ENCODE measurements at places on chromosomes 1 and 21.

DNA sequence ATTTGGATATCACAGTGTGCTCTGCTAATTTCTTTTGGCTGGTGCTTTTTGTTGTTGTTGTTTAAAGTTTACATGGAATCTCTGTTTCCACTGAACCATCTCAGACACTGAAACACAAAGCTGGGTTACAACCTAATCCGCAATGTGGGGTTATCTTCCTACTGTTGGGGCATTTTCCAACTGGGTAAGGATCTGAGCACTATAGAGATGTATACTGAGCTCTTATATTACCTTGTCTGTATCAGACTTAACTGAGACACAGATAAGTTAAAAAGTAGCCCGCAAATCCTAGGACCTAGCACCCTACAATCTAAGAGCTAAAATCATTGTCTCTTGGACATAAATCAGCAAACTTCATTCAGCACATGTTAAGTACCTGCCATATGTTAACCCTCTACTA is 169.2 kb downstream of the LTN1 start:
- H3K4me1 ChIP-seq = peaks cover 10% of the 10 kb centered on the region
- H3K36me3 ChIP-seq = no peaks in the 10 kb centered on the region
- no peak for DNase-seq
- H3K4me3 ChIP-seq = no peak overlapping the region
- H3K27ac ChIP-seq = no peak overlapping the region
- no peaks in the 10 kb centered on the region for H3K27me3 ChIP-seq

GRCh38 chr1:115755456-115756370 is 12.8 kb downstream of the CASQ2 start:
- H3K27me3 ChIP-seq = no peaks in the 10 kb centered on the region
- no peaks in the 10 kb centered on the region for H3K36me3 ChIP-seq
- no peak overlapping the region for H3K4me3 ChIP-seq
- no peaks in the 10 kb centered on the region for H3K4me1 ChIP-seq
- H3K27ac ChIP-seq = no peak overlapping the region

DNA sequence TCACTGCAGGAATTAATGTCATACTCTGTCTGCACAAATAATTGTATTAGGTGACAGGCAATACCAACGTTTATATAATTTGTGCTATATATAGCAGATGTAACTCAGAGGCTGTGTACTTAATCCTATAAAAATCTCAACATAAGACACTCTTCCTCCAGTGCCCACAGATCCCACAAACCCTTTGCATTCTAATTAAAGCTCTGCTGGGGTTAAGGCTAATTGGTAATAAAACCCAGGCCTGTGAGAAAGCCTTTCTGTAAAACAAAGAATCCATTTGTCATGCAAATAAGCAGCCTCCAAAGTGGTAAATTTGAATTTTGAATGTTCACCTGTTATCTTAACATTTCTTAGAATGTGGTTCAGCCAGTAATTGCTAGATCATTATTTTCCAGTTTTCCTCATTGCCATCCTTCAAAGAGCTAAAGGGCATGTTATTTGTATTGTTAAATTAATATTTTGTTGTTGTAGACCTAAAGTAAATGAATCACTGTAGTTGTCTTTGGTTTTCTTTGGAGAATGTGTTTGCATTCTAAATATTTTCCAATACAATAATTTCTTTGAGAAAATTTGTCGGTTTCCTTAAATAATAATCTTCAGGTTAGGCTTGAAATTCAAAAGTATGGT is 46.3 kb upstream of the PRDX6 start:
- H3K36me3 ChIP-seq = no peaks in the 10 kb centered on the region
- H3K27me3 ChIP-seq = no peaks in the 10 kb centered on the region
- peak overlapping the region; percentile 47 for H3K4me3 ChIP-seq

DNA sequence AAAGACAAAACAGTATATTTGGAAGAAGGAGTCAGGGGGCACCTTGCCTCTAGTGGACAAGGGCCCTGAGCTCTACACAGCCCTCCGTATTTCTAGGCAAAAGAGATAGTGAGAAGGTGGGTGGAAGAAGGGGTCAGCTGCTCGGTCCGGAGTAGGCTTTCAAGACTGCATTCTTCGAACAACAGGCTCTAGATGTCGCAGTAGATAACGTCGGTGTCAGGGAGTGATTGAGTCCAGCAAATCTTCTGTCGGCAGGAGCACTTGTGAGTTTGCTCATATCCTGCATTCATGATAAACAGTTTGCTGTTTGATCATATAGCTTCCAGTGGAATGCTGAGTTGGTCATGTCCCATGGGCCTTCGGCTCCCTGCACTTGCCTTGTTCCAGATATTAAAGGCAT is 36.8 kb downstream of the DIPK1A start:
- no peak overlapping the region for H3K4me3 ChIP-seq
- H3K27ac ChIP-seq = no peak overlapping the region
- no peaks in the 10 kb centered on the region for H3K27me3 ChIP-seq
- H3K4me1 ChIP-seq = no peaks in the 10 kb centered on the region

DNA sequence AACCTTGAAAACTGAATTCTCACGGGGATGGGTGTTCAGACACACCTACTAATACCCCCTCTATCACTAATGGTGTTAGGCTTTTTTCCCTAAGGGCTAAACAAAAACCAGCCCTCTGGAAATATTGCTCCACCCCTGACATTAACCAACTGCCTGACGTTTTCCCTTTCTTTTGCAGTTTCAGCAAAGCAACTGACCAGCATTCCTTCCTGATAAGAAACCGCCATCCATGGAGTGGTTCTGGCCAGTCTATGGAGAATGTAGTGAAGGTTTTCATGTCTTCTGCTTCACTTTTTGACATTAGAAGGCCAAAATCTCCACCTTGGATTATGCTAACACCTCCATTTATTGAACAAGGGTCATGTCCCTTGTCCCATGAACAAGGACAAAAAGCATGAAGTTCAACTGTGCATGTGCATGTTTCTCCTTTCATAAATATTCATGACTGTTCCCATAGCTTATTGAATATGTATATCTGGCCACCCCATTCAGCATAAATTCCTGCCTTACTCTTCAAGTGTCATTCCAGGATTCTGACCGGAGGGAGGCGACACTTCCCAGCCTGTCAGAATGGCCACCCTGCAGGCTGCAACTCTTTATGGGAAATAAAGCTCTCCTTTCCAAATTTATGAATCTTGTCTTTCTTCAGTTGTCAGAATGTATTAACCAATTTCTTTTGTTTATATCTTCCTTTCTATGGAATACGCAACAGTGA is 314.3 kb downstream of the HHIPL2 start:
- H3K4me3 ChIP-seq = no peak overlapping the region
- peaks cover 25% of the 10 kb centered on the region for H3K27me3 ChIP-seq
- no peak overlapping the region for H3K27ac ChIP-seq
- H3K4me1 ChIP-seq = no peaks in the 10 kb centered on the region

- H3K27ac ChIP-seq = no peak overlapping the region
- H3K4me3 ChIP-seq = no peak overlapping the region
- no peaks in the 10 kb centered on the region for H3K4me1 ChIP-seq
- H3K27me3 ChIP-seq = no peaks in the 10 kb centered on the region
- no peak for DNase-seq
Observed at GRCh38 chr1:42372796-42373195, 7.8 kb upstream of the RIMKLA start.

- H3K27me3 ChIP-seq = no peaks in the 10 kb centered on the region
- no peak for DNase-seq
- no peaks in the 10 kb centered on the region for H3K36me3 ChIP-seq
Observed at GRCh38 chr21:43348801-43349261, 78.1 kb downstream of the SIK1 start.

DNA sequence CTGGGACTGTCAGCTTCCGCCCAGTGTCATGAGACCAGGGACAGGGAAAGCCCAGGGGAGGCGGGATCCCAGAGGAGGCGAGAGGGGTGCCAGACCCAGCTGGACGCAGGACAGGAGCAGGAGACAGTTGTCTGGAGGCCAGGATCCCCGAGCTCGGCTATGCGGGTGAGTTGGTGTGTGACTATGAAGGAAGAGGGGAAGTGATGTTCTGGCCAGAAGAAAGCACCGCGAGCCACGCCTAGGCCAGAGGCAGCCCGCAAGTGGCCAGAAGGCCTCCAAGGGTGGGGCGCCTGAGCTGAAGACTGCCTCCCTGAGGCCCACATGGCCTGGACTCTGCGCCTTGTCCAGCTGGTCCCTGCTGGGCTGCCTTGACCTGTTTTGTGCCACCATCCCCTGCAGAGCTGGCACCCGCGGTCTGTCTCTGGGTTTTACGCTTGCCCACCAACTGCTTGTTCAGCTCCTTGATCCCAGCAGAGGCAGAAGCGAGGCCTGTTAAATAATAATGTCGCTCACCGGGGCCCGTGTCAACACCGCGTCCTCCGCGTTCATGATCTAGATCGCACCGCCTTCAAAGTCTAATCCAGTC is 85.2 kb upstream of the ACTL8 start:
- H3K4me1 ChIP-seq = no peaks in the 10 kb centered on the region
- H3K4me3 ChIP-seq = no peak overlapping the region
- no peak for DNase-seq
- H3K27ac ChIP-seq = no peak overlapping the region

- no peaks in the 10 kb centered on the region for H3K4me1 ChIP-seq
- H3K36me3 ChIP-seq = no peaks in the 10 kb centered on the region
- no peak for DNase-seq
- no peak overlapping the region for H3K27ac ChIP-seq
- no peak overlapping the region for H3K4me3 ChIP-seq
Observed at GRCh38 chr1:92136341-92136740, 56.2 kb downstream of the BTBD8 start.

- no peaks in the 10 kb centered on the region for H3K27me3 ChIP-seq
- H3K4me1 ChIP-seq = peaks cover 7% of the 10 kb centered on the region
- no peak for DNase-seq
- no peaks in the 10 kb centered on the region for H3K36me3 ChIP-seq
- H3K4me3 ChIP-seq = no peak overlapping the region
- H3K27ac ChIP-seq = no peak overlapping the region
Observed at GRCh38 chr1:63929106-63929478, 155.3 kb downstream of the ROR1 start.

DNA sequence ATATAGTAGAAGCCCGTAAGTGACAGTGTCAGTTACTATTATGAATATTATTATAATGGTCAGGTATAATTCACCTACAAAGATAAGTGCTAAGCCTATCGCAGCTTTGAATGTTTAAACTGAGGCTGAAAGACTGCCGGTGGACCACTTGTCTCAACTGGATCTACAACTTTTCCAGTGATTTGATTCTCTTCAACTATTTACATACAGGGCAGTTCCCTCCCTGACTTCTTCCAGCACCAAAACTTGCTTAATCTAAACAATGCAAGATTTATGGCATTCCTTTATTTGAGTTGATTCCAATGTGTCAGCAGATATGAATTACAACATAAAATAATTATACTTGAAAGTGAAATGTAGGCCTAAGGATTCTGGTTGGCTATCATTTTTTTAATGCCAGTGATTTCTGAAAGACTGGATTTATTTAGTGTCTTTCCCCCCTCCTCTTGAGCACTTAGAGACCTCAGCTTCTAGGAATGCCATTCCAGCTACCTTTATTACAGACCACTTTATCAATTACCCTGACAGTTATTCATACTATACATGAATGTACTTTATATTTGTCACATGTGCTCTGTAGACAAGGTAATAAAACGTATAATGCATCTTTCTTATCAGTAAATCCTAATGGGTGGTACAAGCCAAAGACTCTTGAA is 153.3 kb upstream of the C8B start:
- no peak overlapping the region for H3K4me3 ChIP-seq
- H3K4me1 ChIP-seq = no peaks in the 10 kb centered on the region
- H3K27ac ChIP-seq = no peak overlapping the region
- peaks cover 5% of the 10 kb centered on the region for H3K27me3 ChIP-seq

DNA sequence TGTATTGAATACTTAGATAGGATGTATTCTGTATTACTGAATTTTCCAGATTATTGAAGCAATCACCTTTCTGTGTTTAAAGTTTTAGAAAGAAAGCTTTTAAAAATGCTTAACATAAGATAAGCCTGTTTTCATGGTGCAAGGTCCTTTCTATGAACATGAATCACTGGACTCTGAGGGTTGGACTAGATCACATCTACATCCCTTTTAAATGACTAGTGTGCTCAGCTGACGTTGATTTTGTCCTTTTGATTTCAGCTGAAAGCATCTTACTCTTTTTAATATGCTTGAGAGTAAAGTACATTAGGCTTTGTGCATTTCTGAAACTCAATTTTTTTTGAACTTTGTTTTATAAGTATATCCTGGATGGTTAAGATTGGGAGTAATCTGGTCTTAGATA is 16.2 kb downstream of the MIER1 start:
- no peaks in the 10 kb centered on the region for H3K27me3 ChIP-seq
- H3K27ac ChIP-seq = no peak overlapping the region
- peaks cover 31% of the 10 kb centered on the region for H3K4me1 ChIP-seq
- peaks cover 11% of the 10 kb centered on the region for H3K36me3 ChIP-seq
- no peak overlapping the region for H3K4me3 ChIP-seq

- DNase-seq = peak; percentile 53
- H3K4me1 ChIP-seq = peaks cover 11% of the 10 kb centered on the region
- H3K36me3 ChIP-seq = peaks cover 5% of the 10 kb centered on the region
Observed at GRCh38 chr1:99748419-99748818, 18.0 kb downstream of the FRRS1 start.

- H3K27ac ChIP-seq = no peak overlapping the region
- H3K36me3 ChIP-seq = no peaks in the 10 kb centered on the region
- H3K4me3 ChIP-seq = no peak overlapping the region
- 0 out of 2 replicates have a peak, but pooled peaks cover 3% of the 10 kb centered on the region for H3K27me3 ChIP-seq
- DNase-seq = no peak
Observed at GRCh38 chr21:38363693-38364092, 106.9 kb downstream of the KCNJ15 start.

- no peak overlapping the region for H3K27ac ChIP-seq
- H3K27me3 ChIP-seq = peaks cover 68% of the 10 kb centered on the region
- no peak overlapping the region for H3K4me3 ChIP-seq
- H3K36me3 ChIP-seq = no peaks in the 10 kb centered on the region
- DNase-seq = no peak
Observed at GRCh38 chr1:229860926-229861325, 206.1 kb upstream of the GALNT2 start.

DNA sequence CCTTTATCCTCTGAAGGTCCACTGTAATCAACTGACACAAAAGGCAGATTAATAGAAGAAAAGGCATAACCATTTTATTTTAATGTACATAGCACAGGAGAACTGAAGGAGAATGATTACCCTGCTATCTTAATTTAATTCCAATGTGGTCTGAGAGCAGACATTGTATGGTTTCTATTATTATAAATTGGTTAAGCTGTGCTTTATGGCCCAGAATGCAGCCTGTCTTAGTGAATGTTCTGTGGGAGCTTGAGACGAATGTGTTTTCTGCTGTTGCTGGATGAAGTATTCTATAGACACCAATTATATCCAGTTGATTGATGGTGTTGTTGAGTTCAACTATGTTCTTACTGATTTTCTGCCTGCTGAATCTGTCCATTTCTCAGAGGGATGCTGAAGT is 25.0 kb upstream of the SLC2A1 start:
- no peak overlapping the region for H3K4me3 ChIP-seq
- H3K27ac ChIP-seq = no peak overlapping the region
- DNase-seq = no peak
- H3K4me1 ChIP-seq = no peaks in the 10 kb centered on the region
